ENCODE measurements at places on chromosomes 13 and 19.

GRCh38 chr19:38739440-38740256 lies 4.6 kb downstream of the CAPN12 start:
- DNase-seq: no peak

GRCh38 chr13:44340508-44340907 lies 33.1 kb upstream of the SERP2 start:
- DNase-seq: no peak

DNA sequence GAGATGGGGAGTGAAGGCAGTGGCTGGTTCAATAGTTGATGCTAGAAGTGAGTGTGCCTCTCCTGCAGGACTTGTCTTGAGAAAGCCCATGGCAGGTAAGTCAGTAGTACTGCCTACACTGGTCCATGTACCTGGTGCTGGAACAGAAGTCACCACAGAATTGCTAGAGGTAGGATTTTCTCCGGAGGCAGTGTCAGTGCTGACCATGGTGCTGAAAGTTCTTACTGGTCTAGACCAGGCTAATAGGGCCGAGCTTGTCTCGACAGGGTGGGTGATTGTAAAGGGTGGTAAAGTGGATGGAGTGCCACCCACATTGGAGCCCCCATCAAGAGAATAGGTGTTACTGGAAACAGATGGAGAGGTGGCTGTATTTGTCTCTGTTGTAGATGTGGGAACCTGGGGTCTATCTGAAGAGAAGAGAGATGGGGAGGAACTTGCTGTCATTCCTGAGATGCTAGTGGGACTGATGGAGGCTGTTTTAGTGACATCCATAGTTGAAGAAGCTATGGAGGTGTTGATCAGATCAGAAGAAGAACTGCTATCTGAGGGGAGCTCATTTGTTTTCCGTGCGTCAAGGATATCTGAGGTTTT lies 36.6 kb downstream of the MUC16 start:
- DNase-seq: no peak

DNA sequence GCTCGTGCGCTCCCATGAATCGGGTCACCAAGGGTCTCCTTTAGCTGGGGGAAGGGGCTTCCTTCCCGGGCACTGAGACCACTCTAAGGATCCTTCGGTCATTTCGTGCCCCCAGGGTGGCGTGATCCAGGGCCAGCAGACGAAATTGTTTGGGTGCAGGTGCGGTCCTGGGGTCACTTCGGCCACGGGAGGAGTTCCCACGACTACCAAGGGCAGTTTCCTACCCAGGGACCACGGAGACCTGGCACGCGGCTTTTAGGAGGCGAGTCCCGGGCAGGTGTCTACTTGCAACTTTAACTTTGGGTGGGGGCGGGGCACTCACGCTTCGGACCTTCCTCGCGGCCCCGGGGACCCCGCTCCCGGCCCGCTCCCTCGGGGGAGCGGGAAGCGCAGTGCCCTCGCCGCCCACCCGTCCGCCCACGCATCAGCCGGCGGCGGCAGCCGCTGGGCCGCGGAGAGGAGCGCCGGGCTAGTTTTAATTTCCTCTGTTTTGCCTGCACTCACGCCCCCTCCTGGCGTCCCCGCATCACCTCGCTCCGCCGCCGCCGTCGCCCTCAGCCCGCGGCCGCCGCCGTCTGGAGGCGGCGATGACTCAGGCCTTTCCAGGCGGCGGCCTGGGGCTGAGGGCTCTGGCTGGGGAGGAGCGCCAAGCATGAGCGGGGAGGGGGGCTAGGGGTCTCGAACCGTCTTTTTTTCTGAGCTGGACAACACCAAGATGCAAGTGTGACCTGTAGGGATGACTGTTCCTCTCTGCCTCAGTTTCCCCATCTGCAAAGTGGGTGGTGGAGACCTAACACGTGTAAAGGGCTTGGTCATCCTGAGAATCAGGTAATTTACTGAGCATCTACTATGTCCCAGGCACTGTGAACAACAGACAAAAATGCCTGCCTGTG lies 21.8 kb downstream of the OLFM2 start:
- no peak for DNase-seq

DNA sequence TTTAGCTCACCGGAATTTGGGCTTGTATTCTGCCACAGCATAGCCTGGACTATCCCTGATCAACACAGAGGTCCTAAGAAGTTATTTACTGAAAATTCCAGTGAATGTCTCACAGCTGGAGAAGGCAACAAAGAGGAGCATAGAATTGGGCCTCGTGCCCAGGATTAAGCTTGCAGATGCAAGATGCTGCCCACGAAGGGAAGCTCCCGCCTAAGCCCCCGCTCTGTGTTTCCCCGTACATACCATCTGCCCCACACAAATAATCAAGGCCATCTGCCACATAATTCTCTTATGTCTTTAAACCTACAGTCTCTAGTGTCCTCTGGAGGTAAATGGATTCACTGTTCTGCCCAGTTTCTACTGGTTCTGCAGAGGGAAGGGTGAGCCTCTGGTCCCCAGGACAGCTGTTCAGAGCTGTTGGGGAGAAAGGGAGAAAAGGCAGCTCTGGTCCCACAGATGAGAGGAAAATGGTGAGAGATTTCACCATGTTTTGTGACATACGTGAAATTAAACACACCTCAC lies 7.4 kb upstream of the TPP2 start:
- no peak for DNase-seq

DNA sequence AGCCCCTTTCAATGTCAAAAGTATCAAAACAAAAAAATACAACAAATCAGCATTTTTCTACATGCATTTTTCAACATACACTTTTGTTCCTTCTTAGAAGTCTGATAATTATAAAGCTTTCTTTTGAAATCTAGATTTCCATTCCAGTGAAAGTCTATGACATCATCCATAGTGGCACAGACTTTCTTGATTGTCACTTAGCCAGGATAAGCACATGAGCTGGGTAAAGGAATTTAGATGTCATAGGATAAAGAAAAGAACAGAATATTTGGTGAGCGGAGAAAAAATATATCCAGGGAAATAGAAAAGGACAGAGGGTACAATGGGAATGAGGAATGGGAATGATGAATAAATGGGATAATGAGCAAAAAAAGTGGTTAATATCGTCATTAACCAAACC lies 15.1 kb upstream of the TRPC4 start:
- DNase-seq: no peak

DNA sequence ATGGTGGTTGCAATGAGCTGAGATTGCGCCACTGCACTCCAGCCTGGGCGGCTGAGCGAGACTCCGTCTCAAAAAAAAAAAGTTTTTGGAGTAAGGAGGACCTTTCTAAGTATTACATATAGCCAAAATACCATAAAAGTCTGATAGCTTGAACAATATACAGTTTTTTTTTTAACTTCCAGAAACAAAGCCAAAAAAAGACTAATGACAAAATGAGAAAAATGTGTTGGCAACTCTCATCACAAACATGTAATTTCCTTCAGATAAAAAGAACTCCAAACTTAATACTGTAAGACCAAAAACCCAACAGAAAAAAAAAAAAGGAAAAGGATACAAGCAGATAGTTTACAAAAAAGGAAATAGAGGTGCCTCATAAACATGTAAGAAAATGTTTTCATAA lies 68.2 kb upstream of the MED4 start:
- DNase-seq: no peak

DNA sequence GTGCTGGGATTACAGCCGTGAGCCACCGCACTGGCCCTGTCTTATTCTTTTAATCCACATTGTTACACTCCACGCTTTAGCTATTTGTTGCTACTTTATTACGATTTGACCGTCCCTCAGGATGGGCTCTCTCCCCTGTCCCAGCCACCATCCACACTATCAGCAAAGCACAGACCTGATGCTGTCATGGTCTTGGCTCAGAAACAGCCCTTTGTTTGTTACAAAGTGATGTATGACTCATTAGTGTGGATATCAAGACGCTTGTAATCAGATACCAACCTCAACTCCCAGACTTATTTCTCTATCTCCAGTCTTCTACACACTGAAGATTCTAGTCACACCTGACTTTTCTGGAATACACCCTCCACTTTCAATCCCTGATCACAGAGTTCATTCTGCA lies 84.6 kb upstream of the FREM2 start:
- no peak for DNase-seq

DNA sequence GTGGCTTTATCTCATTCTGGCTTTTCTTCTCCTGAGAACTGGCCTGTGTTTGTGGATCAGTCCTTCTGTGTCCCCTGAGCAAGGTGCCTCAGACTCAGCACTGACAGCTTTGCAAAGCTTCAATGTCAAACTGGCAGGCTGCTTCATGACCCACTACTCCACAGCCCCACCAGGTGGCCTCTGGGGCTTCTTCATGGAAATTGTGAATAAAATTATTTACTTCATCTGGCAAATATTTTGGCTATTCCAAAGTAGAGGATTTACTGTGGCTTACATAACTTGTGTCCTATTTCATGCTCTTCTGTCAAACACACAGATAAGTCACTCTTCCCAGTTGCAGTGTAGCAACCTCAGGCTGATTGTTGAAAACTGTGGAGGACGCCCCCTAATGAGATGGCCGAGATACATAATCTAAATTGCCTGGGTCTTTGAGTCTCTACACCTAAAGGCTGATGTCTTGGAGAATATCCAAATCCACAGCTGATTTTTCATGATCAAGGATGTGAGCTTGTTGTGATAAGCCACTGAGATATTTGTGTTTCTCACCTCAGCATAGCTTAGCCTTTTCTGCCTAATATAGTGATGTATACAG lies 721.9 kb upstream of the SLC10A2 start:
- DNase-seq: no peak

DNA sequence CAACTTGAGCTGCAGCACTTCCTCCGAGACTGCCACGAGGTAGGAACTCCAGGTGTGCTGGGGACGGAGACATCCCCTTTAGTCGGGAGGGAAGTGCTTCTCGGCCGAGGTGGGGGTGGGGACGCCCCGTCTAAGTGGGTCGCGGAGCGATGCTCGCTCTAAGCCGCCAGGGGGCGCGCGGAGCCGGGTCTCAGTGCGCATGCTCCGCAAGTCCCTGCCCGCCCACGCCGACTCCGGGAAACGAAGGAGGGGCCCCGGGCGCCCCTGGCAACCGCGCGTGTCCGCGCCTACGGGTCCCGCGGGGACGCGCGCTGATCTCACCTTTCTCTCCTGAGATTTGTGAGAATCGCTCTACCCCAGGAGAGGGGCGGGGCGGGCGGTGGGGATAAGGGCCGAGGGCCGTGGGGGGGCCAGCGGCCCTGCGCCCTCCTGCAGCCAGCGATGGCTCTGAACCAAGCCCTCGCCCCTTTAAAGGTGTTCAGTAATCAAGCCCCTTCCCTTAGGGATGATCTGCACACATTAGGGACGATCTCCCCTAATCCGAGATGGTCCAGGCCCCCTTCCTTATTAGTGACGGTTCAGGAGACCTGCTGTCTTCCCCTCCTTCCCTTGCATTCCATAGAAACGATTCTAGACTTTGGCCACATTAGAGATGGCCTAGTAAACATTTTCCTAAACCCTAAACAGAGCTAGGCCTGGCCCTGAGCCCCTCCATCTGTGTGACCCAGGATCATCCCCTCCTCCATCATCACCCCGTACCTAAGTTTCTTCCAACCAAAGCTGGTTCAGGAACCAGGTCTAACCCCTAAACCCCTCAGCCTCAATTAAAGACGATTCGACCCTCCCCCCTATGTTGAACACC lies 47.3 kb upstream of the SHKBP1 start:
- DNase-seq: peak; percentile 38

DNA sequence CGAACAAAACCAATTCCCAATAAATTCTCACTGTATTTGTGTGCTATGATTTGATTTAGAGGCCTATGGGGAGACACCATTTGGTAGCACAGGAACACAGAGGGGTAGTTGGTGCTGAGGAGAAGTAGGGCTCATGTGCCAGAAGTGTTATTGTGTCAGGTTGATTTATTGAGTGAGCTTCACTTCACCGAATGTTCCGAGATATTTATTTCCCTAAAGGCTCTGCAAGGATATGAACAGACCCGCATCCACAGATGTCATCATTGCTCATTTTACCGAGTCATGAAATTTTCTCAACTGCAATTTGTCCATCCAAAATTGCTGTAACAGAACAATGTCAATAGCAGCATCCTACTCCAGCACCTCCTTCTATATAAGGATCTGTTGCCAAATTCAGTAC lies 69.5 kb downstream of the DACH1 start:
- DNase-seq: no peak

- DNase-seq: no peak
Measured at GRCh38 chr13:88637935-88638334, 966.8 kb downstream of the SLITRK5 start.

DNA sequence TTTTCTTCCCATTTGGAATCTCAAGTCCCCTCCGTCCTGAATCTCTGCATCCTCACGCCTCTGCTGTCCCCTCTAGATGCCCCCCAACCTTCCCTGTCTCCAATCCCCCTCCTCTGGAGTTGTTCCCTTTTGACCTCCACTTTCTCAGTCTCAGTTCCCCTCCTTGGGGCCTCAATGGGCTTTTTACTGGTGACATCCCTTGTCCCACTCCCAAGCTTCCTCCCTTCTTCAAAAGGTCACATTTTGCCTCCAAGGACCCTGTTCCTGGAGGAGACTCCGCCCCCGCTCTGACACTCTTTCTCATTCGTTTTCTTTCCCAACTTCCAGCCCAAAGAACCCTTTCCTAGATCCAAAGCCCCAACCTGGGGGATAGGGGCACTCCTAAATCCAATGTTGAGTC lies 1.0 kb downstream of the AP2S1 start:
- no peak for DNase-seq

GRCh38 chr19:16249826-16250404 lies 52.2 kb downstream of the AP1M1 start:
- DNase-seq: no peak

DNA sequence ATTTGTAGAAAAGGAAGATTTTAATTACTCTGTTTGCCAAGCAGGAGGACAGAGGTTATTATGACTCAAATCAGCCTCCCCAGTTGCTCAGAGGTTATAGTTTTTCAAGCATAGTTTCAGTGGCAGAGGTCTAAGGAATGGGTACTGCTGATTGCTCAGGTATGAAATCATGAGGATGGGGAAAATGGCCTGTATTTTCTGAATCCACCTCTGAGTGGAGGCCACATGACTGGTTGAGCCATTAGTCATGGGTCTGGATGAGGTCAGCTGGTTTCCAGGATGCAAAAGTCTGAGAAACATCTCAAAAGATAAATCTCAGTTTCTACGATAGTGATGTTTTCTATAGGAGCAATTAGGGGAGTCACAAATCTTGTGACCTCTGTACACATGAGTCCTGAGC lies 62.8 kb upstream of the CEACAM8 start:
- no peak for DNase-seq

GRCh38 chr13:93900731-93901130 lies 578.8 kb downstream of the DCT start:
- no peak for DNase-seq

DNA sequence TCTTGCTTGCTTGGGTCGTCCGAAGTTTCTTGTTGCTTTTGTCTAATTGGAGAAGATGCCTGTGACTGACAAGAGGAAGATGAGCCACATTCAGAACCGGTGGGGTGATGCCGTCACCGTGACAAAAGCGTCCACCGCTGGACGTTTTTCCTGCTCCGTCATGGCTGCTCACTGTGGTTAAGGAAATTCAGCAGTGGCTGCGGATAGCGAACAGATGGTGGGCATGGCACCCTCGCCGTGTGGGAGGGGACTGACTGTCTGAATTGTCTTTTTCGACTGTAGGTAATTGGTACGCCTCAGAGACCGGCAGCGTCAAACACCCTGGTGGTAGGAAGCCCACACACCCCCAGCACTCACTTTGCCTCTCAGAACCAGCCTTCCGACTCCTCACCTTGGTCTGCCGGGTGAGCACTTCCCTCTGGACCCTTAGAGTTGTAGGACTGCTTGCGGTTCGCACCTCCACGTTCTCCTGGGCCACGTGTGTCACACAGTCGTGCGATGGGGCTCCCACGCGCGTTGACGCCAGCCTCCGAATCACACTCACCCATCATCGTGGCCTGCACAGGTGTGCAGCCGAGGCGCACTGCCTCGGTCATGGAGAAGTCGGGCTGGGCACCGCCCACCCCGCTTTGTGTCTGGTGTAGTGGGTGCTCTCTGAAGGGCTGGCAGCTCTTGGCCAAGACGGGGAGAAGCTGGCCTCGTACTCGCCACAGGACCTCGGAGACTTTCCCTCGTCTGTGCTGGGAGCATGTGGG lies 26.5 kb downstream of the ATP4B start:
- DNase-seq: no peak

Data from Panc1 (cell line).